Panc1 (cell line): ENCODE measurements at places on chromosomes 3 and 15. TPM values are rescaled to one million over a fixed set of nuclear protein-coding genes. Genes with fewer than 3 reads are reported as not detected.

MOBP gene
- total RNA-seq = not detected

ETFA gene
- total RNA-seq = 159 TPM

CHRFAM7A gene
- 11.5 TPM for total RNA-seq

CHCHD4 gene
- 13.8 TPM for total RNA-seq

RTP3 gene
- total RNA-seq = not detected

TIPIN gene
- total RNA-seq = 19.7 TPM

MUC13 gene
- total RNA-seq = 0.13 TPM

PEAK1 gene
- 58.7 TPM for total RNA-seq

- DNase-seq = no peak
These were observed 14.4 kb upstream of the HTR3E start for GRCh38 chr3:184082465-184082864.

DNA sequence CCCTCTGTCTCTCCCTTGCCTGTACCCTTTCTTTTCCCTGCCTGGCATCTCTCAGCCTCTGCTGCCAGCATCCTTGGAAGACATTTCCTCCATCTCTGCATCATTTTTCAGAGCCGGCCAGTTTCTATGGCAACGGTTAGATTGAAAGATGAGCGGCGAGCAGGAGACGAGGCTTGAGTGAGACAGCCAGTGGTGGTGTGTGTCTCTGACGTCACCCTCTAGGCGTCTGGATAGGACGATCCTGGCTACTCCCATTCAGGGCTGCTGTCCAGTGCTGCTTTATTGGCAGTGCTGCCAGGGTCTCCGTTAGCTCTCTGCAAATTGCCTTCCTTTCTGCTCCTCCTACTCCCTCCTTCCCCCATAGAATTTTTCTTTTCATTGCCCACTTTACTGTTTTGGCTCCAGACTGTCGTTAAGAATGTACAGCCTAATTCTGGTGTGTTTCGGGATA lies 57.9 kb downstream of the TRAK1 start:
- no peak for DNase-seq

GRCh38 chr15:63004211-63004610 lies 38.3 kb upstream of the TPM1 start:
- no peak for DNase-seq

DNA sequence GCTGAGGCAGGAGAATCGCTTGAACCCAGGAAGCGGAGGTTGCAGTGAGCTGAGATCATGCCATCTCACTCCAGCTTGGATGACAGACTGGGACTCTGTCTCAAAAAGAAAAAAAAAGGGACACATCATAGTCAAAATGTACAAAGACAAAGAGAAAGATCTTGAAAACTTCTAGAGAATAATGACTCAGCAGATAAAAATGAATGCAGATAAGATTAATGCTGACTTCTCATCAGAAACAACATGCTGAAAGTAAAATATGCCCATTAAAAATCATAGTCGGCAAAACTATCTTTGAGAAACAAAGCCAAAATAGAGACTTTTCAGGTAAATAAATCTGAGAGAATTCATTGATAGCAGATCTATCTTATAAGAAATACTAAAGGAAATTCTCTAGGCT lies 271.1 kb upstream of the GPR149 start:
- DNase-seq = no peak

- no peak for DNase-seq
These were observed 68.7 kb upstream of the ADAMTS9 start for GRCh38 chr3:64756398-64756986.

DNA sequence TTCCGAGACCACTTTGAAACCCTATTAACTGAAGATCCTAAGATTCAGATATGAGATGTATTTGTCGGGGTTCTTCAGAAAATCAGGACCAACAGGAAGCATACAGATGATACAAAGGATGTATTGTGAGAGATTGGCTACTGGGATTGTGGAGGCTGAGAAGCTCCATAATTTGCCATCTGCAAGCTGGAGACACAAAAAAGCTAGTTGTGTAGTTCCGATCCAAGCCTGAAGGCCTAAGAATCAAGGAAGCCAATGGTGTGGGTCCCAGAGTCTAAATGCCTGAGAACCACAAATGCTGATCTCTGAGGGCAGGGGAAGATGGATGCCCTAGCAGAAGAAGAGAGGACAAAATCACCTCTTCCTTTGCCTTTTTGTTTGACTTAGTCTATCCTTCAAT lies 10.9 kb upstream of the PLSCR1 start:
- DNase-seq = no peak

GRCh38 chr3:73658227-73658626 lies 33.5 kb upstream of the PDZRN3 start:
- DNase-seq = no peak

DNA sequence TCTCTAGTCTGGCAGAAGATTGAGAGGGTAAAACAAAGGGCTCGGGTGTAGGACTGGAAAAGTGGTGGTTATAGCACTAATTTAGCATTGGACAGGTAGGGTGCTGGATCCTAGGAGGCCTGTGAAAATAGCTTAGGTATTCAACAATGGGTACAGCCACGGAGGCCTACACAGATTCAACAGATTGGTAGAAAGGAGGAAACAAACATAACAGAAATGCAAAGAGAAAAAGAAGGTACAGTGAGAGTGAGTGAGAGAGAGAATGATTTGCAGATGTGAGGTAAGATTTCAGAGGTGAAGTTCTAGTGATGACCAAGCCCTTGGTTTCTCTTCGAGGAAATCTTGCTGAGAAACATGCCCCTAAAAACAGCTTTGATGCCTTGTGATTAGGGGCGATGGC lies 37.9 kb downstream of the ADIPOQ start:
- no peak for DNase-seq

GRCh38 chr3:46228260-46229242 lies 13.7 kb upstream of the CCR3 start:
- DNase-seq = no peak

DNA sequence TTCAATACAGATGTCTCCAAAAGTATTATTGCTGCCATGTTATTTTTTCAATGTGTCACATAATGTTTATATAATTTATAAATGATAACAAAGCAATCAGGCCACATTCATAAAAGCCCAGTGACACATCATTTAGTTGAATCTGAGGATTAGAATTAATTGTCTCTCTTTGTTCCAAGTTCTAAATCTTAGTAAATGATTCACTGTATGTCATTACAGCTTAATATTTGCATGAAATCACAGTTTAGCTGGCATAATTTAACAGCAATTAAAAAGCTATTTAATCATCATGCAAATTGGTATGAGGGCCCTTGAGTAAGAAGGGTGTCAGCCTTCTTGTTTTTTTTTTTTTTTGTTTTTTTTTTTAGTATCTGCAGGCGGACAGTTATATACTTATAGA lies 427.0 kb downstream of the EPHA6 start:
- DNase-seq = no peak

DNA sequence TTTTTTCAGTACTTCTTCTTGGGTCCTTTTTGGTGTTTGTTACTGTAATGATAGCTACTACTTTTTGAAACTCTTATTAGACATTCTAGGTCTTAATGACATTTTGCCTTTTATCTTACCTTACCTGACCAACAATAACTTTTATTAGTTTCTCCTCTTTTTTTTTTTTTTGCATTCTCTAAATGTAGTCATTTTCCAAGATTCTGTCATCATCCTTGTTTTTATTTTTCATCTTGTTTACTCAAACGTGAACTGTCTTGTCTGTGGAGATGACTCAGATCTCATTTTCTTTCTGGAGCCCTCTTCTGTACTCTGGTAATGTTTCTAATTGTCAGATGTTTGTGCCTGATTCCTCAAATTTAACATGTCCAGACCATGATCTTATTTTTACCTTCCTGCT lies 2.9 kb downstream of the ABHD5 start:
- DNase-seq = no peak

- DNase-seq = no peak
These were observed 22.4 kb downstream of the BDH1 start for GRCh38 chr3:197533396-197533795.

GRCh38 chr3:13274125-13274524 lies 146.0 kb downstream of the NUP210 start:
- DNase-seq = no peak

GRCh38 chr15:45307230-45307924 lies 55.3 kb downstream of the SLC28A2 start:
- no peak for DNase-seq

DNA sequence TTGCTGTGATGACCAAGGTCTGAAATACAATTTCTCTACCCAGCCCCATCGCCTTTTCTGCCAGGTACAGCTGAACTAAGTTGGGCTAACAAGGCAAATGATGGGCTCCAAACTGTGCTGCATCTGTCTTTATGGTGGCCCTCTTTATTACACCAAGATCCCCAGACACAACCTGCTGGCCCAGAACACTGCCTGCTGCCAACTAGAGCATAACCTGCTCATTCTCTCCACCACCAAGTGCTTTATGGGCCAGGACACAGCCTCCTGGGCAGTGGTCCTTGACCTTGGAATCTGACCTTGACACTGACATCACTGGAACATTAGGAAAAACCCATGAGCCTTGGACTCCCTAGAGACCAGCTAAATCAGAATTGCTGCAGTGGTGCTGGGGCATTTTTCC lies 3.3 kb downstream of the LINS1 start:
- DNase-seq = no peak

- no peak for DNase-seq
These were observed 50.2 kb downstream of the TGM4 start for GRCh38 chr3:44924457-44925084.

GRCh38 chr3:30663533-30664241 lies 57.3 kb downstream of the TGFBR2 start:
- DNase-seq = no peak

DNA sequence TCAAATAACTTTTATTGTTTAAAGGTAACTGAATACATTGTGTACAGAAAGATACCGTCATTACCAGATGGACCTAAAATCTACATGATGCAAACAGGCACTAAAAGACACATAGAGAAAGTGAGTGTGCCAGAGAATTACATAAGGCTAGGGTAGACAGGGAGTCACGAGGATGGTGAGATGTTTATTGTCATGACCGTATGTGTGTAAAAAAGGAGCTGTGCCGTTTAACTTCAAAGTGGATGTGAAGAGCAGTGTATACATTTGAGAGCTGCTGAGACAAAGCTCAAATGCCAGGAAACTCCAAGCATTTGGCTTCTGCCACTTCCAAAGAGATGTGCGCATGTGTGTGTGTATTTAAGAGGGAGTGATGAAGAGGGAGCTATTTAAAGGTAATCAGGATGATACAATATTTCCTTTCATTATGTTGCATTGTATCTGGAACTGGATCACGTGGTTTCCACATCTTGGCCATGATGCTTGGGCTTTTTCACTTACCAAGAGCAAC lies 51.4 kb upstream of the IGF1R start:
- DNase-seq = no peak

DNA sequence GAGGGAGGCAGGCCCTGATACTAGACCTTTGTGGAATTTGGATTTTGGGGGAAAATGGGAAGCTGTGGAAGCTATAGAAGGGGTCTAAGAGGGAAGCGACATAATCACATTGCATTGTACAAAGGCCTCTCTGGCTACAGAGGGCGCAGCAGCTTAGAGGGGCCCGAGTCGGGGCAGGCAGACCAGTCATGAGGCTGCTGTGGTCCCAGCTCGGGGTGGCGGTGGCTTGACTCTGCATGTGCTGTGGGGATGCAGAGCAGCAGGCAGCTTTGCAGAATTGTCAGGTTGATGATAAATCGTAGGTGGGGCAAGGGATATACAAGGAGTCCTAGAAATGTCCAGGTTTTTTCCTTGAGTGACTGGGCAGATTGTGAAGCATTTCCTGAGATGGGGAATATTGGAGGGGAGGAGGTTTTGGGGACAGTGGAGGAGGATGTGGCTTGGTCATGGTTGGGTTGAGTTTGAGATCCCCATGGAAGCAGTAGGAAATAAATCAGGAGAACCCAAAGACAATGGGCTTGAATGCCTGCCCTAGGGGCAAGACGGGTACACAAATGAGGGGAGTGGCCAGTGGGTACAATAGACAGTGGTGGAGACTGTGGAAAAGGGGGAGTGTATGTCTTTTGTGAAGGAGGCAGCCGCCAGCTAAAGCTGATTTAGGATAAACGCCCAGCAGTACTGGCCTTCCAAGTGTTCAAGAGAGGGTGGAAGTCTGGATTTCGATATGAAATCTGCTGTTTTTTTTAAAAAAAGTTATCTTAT lies 94.1 kb downstream of the HMG20A start:
- no peak for DNase-seq

GRCh38 chr15:71422530-71423259 lies 307.4 kb downstream of the THSD4 start:
- DNase-seq = no peak
